RWPE1 (cell line): ENCODE measurements at places on chromosomes 12 and 14.

- no peak for DNase-seq
Measured at GRCh38 chr14:92922155-92922735, 705 bp upstream of the CHGA start.

GRCh38 chr12:10641735-10642500 is 28.5 kb upstream of the MAGOHB start:
- peak; percentile 13 for DNase-seq

- no peak for DNase-seq
Measured at GRCh38 chr14:91368776-91369416, 48.7 kb downstream of the CCDC88C start.

GRCh38 chr14:63642229-63642611 is 549 bp upstream of the WDR89 start:
- peak; percentile 90 for DNase-seq

- DNase-seq: no peak
Measured at GRCh38 chr14:48814562-48814961, 771.6 kb downstream of the RPS29 start.

DNA sequence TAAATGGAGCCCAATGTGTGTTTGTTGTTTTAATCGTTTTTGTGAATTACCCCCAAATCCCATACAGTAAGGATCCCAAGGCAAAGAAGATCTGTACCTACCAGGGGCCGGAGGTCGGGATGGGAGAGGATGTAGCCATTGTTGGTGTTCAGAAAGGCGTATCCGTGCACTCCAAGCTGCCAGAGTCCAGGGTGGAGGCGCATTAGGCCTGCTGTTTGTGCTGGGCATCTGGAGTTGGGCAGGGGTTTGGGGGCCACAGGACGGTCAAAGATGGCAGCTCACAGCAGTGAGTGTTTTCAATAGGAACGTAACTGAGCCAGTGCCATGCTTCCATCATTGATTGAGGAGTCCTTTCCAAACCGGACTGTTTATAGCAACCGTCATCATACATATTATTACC is 40.2 kb downstream of the CACNA2D4 start:
- no peak for DNase-seq

DNA sequence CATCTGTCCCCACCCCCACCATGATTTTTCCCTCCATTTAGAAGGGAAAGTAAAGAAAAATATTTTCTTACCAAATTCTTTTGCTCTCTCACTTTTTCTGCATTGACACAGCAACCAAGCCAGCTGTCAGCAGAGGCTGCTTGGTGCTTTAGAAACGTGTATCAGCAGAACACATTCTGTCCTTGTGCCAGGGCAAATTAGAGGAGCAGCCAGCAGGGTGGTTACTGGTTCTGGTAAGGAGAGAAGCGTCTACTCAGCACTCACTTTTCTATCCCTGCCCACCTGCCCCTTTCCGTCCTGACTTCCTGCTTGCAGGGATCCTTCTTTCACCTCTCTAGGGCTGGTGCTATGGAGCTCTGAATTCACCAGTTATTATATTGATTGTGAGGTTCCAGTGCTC is 327.5 kb upstream of the PDE3A start:
- no peak for DNase-seq

DNA sequence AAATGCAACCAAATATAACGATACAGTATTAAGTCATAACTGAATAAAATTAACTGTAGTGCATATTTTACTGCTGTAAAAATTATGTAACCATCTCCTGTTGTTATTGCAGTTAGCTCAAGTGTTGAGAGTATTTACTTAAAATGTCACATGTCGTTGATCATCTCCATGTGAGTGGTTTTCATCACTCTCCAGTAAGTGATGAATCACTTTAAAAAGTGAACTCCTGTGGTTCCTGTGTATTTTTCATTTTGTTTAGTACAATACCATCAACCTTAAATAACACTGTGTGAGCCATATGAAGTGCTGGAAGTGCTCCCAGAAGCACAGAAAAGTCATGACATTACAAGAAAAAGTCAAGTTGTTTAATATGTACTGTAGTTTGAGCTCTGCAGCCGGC is 104.7 kb upstream of the SLCO1B1 start:
- DNase-seq: no peak
